ENCODE measurements at places on chromosomes 13 and 19. TPM values are rescaled to one million over a fixed set of nuclear protein-coding genes. Genes with fewer than 3 reads are reported as not detected.
A peak's percentile ranks its signal among the peaks of the same experiment; 100 is the strongest.

HSPB6 gene
- total RNA-seq, result 0.44 TPM

GRCh38 chr19:17332677-17333581 lies 1.7 kb downstream of the ANO8 start:
- H3K4me3 ChIP-seq, result peak overlapping the region; percentile 4
- no peak overlapping the region for H3K27ac ChIP-seq
- no peaks in the 10 kb centered on the region for H3K27me3 ChIP-seq

GRCh38 chr13:96746886-96747285 lies 247.4 kb downstream of the OXGR1 start:
- DNase-seq, result no peak
- H3K36me3 ChIP-seq, result no peaks in the 10 kb centered on the region
- no peaks in the 10 kb centered on the region for H3K27me3 ChIP-seq
- no peak overlapping the region for H3K27ac ChIP-seq

DNA sequence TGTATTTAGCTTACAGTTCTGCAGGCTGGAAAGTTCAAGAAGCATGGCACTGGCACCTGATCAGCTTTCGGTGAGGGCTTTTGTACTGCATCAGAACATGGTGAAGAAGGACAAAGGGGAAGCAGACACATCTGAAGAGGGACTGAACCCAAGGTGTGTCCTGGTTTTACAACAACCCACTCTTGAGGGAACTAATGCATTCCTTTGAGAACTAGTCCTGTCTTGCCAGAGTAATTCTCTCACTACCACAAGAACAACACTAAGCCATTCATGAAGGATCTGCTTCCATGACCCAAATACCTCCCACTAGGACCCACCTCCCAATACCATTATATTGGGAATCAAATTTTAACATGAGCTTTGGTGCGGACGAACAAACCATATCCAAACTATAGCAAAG lies 93.6 kb downstream of the RFC3 start:
- no peaks in the 10 kb centered on the region for H3K4me1 ChIP-seq
- H3K36me3 ChIP-seq, result no peaks in the 10 kb centered on the region
- DNase-seq, result no peak
- H3K4me3 ChIP-seq, result no peak overlapping the region
- H3K27ac ChIP-seq, result no peak overlapping the region

IQCN gene
- 0.31 TPM for total RNA-seq

GRCh38 chr13:32173881-32174280 lies 141.3 kb downstream of the ZAR1L start:
- H3K4me3 ChIP-seq, result no peak overlapping the region
- no peaks in the 10 kb centered on the region for H3K27me3 ChIP-seq
- H3K36me3 ChIP-seq, result no peaks in the 10 kb centered on the region
- H3K4me1 ChIP-seq, result no peaks in the 10 kb centered on the region
- no peak overlapping the region for H3K27ac ChIP-seq

Measured in H1 (cell line).